ENCODE measurements at places on chromosomes 6 and 20. TPM values are rescaled to one million over a fixed set of nuclear protein-coding genes. Genes with fewer than 3 reads are reported as not detected.

GRCh38 chr6:167559675-167560479 lies 235.0 kb downstream of the TTLL2 start:
- DNase-seq, result no peak

DNA sequence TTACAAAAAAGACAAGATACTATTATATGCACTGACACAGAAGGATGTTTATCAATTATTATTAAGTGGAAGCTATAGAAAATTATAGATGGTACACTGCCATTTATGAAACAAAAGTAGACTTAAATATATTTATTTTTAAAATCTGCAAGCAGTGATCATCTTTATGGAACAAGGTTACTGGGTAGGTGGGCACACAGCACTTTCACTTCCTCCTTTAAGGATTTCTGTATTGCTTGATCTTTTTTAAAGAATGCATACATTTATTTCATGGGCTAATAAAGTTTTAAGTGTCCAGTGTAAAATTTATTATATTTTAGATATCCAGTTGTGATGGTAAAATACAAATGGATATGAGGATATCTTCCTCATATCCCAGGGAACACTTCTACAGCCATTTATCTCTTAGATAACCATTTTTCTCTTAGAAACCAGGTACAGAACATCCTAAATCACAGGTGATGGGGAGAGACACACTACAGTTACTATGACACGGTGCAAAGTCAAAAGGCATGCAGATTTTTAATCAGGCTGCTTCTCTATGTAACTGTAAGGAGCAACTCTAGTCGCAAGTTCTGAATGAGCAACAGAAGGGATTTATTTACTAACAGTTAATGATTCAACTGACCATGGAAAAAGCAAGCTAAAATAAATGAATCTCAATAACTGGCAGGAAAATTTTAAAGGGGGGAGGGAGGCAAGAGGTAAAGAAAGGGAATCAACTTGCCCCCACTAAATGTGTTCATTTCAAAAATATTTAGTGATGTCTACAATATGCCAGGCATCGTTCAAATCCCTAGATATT lies 2.2 kb downstream of the FBXL4 start:
- no peak for DNase-seq

- no peak for DNase-seq
Measured at GRCh38 chr6:81562169-81562568, 190.3 kb downstream of the TENT5A start.

BPI gene
- not detected for polyA plus RNA-seq

DNA sequence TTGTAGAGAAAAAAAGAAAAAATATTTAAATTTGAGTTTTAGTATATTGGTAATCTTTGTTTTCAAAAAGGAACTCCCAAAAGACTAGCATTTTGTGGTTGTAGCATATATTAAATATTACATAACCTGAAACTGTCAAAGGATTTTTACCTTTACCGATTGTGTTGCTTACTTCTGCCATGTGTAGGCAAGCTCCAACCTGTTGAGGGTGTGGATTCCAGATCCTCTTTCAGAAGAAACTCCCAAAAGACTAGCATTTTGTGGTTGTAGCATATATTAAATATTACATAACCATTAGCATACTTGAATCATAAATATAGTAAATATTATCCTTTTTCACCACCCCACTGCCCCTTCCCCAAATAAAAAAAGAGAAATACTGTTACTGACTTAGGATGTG lies 3.2 kb downstream of the DSE start:
- DNase-seq, result no peak

GRCh38 chr6:140027219-140027618 lies 652.8 kb upstream of the CITED2 start:
- DNase-seq, result no peak

SLC22A23 gene
- 4.3 TPM for polyA plus RNA-seq

POU3F2 gene
- polyA plus RNA-seq, result not detected

GRCh38 chr6:38909015-38909730 lies 139.4 kb upstream of the GLP1R start:
- no peak for DNase-seq

GRCh38 chr20:33909331-33909921 lies 84.3 kb upstream of the RALY start:
- no peak for DNase-seq

DNA sequence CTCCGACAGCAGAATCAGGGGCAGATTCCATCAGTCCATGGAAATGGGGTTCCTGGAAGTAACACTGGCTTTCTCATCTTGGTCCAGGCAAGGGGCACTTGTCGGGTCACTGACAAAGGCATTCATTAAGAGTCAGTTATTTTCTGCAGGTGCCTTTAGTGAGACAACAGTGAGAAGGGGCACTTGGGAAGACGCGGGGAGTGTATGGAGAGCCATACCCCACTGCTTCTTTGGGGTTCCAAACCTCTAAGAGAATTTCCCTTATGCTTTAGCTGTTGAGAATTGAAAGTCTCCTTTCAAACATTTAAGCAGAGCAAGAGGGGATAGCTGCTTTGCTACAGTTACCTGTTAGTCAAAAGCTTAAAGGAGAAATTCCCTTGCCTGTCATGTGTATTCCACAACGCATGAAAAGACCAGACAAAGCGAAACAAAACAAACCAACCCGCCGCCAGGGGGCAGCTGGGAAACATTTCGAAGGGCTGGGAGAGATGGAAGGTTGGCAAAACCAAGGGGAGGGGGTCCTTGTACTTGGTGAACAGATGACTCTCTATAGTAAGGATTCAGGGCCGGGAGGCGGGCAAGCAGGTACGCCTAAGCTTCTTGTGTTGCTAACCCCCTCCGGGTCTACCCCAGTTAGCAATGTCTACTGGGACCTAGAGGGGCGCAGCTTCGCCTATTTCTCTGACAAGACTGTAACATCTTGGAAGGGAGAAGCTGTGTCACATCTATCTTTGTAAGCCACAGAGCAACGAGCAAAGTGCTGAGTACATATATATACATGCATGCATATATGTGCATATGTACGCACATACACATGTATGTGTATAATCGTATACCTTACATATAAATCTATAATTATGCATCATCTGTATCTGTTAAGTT lies 474.9 kb upstream of the AGPAT4 start:
- no peak for DNase-seq

GRCh38 chr6:160661216-160661615 lies 2.9 kb downstream of the LPA start:
- DNase-seq, result no peak

GRCh38 chr6:4318321-4318720 lies 182.9 kb upstream of the ECI2 start:
- DNase-seq, result no peak

DNA sequence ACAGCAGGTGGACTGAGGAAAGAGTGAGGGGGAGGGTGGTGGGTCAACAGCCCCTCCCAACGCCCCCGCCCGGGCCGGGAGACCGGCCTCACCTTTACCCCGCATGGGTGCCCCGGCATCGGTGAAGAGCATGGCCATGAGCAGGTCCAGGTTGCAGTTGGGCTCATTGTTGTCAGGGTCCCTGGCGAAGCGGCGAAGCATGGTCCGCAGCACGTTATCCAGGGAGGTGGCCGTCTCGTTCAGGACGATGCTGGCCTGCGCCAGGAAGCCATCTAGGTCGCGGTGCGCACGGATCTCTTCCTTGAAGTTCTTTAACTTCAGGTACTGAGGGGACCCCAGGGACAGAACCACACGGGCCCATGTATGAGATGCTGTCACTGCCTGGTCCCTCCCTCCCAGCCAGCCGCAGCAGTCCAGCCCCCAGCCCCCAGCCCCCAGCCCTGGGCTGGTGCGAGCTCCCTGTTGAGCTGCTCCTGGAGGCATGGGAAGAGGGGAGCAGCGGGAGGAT lies 4.9 kb downstream of the SLC4A11 start:
- no peak for DNase-seq

All from keratinocyte (primary cell).